NCI-H2081 treated with DMSO at 0.1 percent for 48 hours (cell line): ENCODE measurements at places on chromosomes 1 and 21.

DNA sequence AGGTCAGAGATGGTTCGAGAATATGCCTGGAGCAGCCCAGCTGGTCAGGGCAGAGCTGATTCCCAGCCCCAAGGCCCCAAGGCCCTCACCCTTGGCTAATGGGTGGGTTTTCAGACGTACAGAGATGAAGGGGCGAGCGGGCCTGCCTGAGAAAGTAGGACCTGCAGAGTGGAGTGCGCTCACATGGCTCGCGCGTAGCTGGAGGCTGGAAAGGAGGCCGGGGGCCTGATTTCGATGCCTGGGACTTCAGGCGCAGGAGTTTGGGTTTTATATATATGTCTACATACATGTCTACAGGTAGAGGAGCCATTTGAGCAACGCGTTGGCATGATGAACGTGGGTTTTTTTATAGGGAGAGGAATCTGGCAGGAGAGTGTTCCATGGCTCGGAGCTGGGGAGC is 8.9 kb downstream of the COQ8A start:
- no peak for DNase-seq

GRCh38 chr1:194056169-194056568 is 869.8 kb upstream of the B3GALT2 start:
- no peak for DNase-seq

GRCh38 chr1:81760477-81761097 is 40.1 kb upstream of the ADGRL2 start:
- no peak for DNase-seq

GRCh38 chr1:1171161-1171545 is 2.5 kb upstream of the TTLL10 start:
- no peak for DNase-seq

DNA sequence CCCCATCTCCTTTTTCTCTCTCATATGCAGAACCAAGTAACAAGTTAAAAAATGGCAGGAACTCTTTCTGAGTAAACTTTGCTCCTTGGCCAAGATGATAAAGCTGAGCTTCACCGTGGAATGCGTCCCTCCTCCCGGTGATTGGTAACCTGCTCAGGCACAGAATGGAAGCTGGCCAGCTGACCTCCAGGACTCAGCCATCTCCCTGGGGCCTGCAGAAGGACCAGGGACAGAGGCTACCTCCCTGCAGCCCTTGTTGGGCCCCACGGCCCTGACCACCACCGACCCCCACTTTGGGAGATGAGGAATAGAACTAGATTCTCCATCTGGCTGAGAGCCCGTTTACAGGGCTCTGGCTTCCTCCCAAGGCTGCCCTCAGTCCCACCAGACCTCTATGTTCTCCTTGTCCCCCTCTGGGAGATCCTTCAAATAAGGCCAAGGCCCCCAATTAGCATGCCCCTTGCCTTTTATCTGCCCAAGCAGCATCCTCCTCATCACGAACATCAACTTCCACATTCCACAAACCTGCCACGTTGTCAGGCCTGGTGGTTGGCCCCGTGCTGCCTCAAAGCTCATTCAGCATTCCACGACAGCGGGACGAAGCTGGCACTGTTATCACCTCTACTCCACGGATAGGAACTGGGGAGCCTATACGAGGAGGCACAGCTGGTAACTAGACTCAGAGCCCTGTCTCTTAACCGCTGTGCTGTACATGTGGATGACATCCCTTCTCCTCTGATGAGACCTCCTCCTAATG is 74.2 kb downstream of the CD34 start:
- DNase-seq = no peak

- no peak for DNase-seq
These were observed 21.2 kb upstream of the JUN start for GRCh38 chr1:58804853-58805565.

DNA sequence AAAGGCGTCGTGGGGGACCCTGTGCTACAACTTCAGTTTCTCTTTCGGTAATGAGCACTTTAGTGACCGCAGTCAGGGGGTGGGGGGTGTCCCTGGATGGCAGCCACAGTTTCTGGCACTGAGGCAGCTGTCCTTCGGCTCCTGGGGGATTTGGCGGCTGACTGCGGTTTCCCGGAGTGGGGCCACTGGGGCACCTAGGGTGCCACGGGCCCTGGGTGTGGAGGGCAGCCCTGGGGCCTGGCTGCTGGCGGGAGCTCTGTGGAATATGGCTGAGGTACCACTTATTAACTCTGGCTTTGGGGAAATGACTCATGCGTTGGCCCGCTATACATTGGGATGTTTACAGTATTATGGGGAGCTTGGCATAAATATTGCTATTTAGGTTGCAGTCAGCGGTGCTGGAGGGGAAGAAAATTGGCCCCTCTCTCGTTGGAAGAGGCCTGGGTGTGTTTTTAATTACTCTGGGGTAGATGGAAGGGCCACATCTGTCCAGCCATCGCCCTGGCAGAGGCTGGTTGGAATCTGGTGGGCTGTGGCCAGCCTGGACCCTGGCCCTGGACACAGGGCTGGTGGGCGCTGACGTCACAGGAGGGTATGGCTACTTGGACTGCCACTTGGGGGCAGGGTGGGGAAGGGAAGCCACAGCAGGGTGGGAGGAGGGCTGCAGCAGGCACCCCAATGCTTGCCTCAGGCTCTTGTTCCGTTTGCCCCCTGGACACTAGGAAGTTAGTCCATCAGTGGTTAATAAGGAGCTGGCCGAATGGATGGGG is 2.0 kb downstream of the EPHB2 start:
- no peak for DNase-seq

DNA sequence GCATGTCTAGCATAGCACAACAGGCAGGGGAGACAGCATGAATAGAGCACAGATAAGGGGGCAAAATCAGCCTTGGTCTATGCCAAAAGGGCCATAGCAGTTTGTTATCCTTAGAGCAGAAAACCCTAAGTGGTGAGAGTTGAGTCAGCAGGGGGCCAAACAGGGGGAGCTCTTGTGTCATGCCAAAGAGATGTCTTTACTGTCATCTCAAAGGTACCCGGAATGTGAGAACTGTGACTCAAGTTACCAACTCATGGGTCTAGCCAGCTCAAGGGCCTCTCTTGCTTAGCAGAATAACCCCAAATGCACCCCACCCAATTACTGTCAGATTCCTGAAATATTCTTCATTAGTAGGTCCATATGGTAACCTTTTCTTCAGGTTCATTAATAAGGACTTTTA is 45.9 kb upstream of the NRDC start:
- DNase-seq = no peak

DNA sequence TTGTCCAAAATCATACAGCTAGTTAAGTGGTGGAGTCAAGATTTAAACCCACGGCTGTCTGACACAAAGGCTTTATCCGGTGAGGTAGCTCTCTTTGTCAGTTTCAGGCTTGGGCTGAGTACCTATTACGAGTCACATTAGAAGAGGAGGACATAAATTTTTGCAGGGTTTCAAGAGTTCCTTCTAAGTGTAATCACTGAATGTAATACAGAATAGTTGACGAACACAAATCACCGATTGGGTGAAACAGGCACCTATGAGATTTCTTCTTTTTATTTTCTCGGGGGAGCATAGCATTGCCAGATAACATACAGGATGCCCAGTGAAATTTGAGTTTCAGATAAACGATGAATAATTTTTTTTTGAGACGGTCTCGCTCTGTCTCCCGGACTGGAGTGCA is 847 bp downstream of the PSMD4 start:
- no peak for DNase-seq
